ENCODE measurements at places on chromosomes 5 and 9.

GRCh38 chr5:87392170-87392569 is 20.6 kb downstream of the CCNH start:
- DNase-seq = no peak

DNA sequence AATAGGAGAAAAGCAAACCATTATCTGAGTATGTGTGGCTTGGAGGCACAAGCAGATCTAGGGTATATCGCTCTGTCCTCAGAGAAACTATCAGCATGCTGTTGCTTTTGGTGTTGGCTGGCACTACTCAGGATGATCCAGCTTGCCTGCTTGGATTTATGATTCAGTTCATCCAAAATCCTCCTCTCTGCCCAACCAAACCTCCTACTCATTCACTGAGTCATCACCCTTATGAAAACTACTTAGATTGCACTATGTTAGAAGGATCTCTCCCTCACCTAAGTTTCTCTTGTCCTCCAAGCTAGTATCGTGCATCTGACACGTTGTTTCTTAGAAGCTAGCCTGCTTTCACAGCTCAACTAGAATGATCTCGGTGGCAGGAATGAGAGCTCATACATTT is 14.2 kb upstream of the ZBED3 start:
- DNase-seq = no peak

GRCh38 chr5:91164424-91164823 is 218.7 kb downstream of the ARRDC3 start:
- no peak for DNase-seq

DNA sequence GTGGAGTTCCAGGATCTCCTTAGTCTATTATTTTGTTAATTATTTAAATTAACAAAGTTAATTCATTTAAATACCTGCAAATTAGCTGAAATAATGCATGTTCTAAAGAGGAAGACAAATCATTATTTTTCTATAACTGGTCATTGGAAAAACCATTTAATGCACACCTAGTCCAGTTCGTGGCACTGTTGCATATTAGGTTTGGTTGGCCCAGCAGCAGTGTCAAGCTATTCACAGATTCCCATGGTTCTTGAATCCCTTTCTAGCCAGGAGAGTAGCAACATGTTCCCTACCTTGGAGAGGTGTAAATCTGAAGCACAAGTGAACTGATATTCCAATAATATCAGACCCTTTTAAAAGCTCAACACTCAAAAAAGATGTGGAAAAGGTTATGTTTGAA is 155.2 kb downstream of the TMEM161B start:
- no peak for DNase-seq

GRCh38 chr5:103223031-103223955 is 35.3 kb upstream of the MACIR start:
- DNase-seq = no peak

- DNase-seq = no peak
Measured at GRCh38 chr5:21164425-21164824, 1176.4 kb upstream of the CDH18 start.

DNA sequence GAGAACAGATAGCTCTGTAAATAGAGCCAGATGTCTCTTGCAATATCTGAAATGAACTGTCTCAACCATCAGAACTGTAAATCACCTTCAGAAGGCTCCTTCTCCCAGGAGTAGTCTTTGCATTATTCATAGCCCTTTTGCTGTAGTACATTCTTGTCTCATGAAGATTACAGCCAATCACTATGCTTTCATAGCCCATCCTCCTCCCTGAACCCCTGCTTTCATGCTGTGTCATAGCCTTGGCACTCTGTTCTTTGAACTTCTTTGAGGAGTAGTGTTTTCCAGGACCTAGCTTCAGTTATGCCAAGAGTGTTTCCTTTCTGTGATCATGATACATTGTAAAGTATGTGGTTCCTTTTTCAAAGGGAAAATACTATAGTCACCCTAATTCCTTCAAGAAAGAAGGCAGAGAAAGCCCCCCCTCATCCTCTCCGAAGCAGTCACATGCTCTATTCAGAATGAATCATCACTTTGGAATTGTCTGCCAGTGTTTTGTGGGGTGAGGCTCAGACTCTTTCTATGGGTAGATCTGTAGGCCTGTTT is 61.1 kb downstream of the GRIA1 start:
- DNase-seq = no peak

DNA sequence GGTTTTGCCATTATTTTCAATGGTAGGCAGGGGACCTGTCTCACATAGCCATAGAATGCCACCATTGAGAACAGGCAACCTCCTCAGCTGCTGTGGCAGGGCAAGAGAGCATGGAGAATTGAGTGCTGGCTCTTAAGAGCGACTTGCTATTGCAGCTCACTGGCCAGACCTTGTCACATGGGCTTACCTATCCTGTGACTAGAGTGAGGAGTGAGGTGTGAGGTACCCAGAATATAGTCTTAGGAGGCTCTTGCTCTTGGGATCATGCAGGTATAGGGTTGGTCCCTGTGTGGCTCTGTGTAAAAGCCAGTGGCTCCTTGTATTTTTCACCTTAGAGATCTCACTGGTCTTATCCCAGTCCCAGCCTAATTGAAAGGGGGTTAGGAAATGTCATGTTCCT is 39.8 kb upstream of the NR3C1 start:
- no peak for DNase-seq

DNA sequence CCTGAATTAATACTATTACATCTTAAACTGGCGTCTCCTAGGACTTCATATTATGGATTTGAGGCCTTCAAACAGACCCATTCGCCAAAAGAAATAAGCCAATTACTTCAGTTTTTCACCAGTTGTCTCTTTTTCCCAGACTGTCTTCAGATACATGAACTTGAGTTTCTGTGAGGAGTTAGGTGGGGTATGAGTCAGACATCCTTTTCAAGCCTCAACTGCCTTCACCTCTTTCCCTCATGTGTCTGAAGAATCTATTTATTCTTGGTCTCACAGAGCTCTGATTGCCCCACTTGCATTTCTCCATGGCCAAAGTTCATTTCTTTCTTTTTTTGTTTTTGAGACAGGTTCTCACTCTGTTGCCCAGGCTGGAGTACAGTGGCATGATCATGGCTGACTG is 12.5 kb downstream of the WNT8A start:
- no peak for DNase-seq

DNA sequence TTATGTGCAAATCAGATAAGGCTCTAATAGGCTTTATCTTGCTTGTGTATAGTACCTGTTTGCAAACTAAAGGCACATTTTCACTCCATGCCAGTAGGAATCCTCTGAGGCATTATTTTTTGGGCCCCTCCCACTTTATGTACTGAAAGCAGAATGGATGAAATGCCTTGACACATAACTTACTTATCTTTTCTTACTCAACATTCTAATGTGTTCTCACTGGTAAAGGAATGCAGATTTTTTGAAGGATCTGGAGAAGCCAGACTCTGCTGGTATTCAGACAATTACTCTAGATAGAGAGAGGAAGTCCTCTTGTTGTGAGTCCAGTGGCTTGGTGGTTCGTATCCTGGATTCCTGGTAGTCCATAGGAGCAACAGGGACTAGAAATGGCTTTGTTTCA is 336.7 kb downstream of the CCDC171 start:
- no peak for DNase-seq
